Body of pancreas (tissue), 4 donors: ENCODE measurements at places on chromosomes 5 and 9.

DNA sequence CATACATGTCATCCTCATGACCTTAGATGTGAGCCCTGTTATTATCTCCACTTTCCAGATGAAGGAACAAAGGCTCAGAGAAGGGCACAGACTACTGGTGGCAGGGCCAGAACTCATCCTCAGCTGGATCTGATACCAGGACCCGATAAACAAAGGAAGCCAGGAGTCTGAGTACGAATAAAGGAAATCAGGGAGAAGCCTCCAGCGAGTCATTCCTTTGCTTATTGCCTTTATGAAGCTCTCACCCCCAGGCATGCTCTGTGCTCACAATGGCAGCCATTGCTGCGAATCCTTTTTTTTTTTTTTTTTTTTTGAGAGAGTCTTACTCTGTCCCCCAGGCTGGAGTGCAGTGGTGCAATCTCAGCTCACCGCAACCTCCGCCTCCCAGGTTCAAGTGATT, 130.1 kb downstream of the GAPVD1 start:
- DNase-seq: no peak

- DNase-seq: no peak
Observed at GRCh38 chr5:10779592-10779991, 18.6 kb upstream of the DAP start.

DNA sequence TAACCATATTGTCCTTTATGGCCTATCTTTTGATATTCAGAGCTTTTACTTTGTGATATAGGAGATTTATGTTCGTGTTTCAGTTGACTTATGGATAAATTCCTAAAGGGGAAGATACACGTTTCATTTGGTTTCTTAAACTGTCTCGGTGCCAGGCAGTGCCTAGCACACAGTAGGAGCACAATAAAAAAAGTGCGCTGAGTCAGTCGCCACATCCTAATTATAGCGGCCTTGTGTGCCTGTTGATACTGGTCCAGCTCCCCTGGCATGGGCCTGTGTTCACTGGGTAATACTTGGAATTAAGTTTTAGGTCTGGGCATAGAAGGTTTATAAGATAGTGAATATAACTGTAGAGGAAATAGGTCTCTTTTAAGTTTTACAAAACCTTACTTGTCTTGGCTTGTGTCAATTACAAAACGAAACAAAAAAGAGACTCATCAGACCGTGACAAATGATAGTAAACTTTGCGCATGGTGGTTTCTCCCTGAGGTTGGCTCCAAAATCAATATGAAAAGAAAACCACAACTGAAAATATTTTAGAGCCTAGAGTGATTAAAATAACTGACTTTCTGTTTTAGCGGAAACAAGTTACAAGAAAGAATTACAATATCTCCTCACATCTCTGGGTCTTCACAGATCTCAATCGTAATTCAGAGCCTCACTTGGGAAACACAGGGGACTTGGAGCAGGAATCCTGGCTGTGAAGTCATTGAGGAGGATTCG, 84.8 kb downstream of the MVB12B start:
- DNase-seq: no peak

DNA sequence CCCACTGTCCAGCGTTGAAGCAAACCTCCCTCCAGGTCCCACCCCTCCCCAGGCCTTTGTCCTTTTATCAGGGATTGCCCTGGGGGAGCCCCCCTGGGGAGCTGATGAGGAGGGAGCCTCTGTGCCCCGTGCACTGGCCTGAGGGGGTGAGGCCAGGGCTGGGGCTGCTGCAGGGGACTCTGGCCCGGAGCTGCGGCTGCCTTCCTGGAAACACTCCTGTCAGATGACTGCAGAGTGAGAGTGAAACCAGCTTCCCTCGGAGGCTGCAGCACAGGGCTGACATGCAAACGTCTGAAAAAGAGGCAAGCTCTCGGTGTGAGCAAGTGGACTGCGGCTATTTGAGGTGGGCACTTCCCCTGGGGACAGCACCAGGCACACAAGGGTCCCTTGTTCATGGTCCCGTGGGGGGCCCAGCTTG, 4.6 kb upstream of the TRAF2 start:
- DNase-seq: no peak
